ENCODE measurements at places on chromosomes 6 and 20.

DNA sequence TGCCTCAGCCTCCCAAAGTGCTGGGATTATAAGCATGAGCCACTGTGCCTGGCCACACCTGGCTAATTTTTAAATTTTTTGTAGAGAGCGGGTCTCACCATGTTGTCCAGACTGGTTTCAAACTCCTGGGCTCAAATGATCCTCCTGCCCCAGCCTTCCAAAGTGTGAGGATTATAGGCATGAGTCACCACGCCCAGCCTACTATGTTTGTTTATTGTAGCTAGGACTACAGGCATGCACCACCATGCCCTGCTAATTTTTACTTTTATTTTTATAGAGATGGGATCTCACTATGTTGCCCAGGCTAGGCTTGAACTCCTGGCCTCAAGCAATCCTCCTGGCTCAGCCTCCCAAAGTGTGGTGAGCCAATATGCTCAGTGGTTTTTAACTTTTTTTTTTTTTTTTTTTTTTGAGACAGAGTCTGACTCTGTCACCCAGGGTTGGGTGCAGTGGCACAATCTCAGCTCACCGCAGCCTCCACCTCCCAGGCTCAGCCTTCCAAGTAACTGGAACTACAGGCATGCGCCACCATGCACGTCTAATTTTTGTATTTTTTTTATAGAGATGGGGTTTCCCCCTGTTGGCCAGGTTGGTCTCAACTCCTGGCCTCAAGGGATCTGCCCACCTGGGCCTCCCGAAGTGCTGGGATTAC is 12.0 kb upstream of the DDX43 start:
- DNase-seq = no peak

- DNase-seq = peak; percentile 82
Measured at GRCh38 chr6:116370760-116371119, at the start of gene DSE. Gene DSE (plus strand): TSS chr6:116370947. CDS start chr6:116399251, 28,304 bp downstream.

GRCh38 chr20:8304124-8304816 is 172.2 kb downstream of the PLCB1 start:
- no peak for DNase-seq

DNA sequence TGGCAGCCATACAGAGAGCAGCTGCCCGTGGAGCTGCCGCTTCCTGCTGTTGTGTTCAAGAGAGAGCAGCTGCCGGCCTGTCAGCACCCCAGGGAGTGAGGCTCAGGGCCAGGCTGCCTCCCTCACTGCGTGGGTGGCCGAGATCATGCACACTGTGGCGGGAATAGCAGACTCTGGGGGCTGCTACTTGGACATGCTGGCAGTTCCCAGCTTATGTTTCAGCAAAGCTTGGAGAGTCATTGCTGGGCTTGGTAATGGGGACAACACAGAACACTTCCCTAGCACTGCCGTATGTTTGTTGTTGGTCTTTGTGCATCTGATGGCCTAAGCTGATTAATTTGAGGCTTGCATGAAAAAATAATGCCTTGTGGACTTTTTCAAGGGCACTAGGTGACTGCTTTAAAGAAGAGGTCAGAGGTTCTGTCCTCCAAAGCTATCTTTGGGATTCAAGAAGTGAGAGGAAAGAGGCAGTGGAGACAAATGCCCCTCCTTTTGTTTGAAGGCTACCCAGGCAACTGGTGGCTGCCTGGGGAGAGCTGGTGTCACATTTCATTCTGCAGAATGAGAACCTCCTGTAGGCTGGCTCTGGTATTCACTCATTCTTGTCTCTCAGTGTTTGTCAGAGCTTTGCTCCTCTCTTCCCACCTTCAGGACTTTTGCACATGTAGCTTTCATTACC is 18.8 kb downstream of the MRAP2 start:
- DNase-seq = peak; percentile 67

DNA sequence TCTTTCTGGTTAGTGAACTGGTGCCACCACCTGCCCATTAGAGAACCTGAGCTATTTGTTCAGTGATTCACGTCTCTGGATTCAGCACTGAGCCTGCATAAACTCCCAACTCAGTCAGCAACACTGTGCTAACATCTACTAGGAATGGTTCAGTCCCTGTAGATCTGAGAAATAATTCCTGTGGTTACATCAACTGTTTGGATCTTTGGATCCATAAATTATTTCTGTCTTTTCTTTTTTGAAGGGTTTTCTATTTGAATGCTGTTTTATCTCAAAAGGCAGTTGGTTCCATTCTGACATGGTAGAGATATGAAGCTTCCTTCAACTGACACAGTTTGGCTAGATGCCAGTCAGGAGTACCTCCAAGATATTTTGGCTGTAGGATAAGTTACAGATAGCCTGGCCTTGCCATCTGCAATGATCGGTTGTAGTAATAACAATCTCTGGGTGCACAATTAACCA is 125.9 kb downstream of the TRMT11 start:
- DNase-seq = no peak

DNA sequence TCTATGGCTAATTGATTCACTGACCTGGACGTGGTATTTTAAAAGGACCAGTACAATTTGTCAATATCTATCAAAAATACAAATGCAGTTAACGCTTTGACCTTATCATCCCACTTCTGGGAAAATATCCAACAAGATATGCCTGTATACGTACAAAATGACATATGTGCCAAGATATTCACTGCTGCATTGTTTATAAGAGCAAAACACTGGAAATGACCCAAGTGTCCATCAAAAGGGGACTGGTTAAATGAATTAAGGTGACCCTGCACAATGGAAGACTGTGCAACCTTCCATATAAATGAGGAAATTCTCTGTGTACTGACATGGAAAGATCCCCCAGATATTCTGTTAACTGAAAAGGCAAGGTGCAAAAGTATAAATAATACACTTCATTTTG is 13.9 kb downstream of the TRAM2 start:
- DNase-seq = no peak

DNA sequence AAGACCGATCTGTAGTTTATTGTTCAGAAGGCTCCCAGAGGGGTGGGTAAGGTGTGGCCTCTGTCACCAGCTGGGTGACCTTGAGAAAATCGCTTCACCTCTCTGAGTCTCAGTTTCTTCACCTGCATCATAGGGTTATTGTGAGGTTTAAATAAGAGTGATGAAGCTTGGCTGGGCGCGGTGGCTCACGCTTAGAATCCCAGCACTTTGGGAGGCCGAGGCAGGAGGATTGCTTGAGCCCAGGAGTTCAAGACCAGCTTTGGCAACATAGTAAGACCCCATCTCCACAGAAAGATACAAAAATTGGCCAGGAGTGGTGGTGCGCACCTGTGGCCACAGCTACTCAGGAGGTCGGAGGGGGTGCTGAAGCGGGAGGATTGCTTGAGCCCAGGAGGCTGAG is 36.0 kb downstream of the VSTM2L start:
- DNase-seq = no peak

DNA sequence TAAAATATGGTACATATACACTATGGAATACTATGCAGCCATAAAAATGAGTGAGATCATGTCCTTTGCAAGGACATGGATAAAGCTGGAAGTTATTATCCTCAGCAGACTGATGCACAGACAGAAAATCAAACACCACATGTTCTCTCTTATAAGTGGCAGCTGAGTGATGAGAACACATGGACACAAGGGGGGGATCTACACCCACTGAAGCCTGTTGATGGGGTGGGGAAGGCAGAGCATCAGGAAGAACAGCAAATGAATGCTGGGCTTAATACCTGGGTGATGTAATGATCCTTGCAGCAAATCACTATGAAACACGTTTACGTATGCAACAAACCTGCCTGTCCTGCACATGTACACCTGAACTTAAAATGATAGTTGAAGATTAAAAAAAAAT is 71.3 kb downstream of the MANEA start:
- no peak for DNase-seq

DNA sequence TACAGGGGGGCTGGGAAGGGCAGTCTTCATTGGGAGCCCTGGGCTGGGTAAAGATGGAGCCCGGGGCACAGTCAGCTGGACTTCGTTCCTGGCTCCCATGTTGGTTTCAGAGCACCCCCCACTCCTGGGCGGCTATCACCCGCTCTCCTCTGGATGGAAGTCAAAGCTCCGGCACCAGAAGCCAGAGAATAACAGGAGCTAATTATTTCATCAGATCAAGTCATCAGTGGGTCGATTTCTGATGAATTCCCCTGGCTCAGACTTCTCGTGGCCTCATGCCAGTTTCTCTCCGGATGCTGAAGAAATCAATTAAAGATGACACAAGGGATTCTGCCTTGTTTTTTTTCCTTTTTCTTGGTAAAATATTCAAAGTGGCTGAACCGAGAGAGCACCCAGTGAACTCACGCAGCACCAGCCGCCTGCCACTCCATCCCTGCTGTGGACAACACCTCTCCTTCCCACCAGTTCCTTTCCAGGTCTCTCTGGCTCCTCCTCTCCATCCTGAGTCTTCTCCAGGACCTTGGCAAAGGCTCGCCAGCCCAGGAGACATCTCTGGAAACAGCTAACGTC is 22.5 kb downstream of the SULF2 start:
- no peak for DNase-seq

- no peak for DNase-seq
Measured at GRCh38 chr20:46111028-46111835, 6.9 kb upstream of the CD40 start.

DNA sequence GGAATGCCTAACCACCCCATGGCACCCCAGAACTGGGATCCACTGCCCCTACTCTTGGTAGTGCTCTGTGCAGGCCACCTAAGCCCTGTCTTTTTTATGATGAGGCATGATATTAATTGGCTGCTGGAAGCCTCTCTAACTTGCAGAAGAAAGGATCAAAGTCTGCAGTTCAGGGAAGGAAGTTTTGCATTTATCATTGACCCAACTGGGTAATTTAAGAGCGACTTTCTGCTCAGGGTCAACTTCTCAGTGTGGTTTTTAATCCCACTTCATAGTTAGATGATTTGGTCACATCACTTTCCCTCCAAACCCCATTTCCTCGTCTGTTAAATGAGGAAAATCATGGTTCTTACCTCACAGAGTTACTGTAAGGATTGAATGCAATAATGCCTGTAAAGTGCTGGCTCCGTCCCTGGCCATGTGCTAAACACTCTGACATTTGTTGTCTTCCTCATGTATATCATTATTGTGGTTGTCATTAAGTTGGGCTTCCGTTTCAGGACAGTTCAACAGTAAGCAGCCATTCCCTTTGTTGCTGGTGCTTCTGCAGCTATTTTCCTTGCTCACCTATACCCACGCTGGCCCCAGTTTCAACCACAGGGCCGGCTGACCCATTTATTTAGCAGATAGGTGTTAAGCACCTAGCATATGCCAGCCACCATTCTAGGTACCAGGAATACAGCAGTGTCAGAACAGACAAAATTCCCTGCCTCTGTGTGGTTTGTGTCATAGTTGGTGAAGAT is 14.2 kb downstream of the E2F3 start:
- DNase-seq = no peak

- DNase-seq = no peak
Measured at GRCh38 chr6:72999995-73000394, 225.3 kb downstream of the KHDC1L start.

DNA sequence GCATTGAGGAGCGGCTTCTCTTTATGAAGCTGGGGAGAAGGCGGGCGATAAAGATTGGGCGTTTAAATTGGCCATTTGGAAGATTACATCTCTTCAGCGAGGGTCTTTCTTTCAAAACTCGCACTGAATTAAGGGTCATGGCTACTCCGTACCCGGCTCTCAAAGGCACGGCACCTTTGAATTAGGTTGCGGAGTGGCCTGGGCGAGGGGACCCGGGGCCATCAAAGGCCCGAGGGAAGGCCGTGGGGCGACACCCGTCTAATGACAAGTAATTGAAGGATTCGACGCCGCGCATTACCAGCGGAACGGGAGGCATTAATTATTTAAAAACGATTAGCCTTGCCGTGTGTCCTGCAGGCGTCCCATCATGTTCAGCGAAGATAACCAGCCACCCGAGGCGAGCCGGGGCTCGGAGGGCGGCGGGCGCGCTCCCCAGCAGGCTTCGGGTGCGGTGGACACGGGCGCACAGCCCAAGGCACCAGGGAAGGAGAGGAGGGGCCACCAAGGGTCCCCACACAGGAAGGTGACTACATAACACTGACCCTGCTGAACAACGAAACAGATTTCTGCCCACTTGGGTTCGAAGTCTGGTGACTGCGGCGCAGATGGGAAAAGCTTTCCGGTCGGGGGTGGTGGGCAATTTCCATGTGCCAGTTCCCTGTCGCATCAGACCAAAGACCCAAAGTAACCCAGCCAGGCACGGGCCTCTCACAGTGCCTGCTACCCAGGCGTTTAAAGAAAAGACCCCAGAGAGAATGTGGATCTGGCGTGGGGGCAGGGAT is 7.4 kb downstream of the FOXA2 start:
- no peak for DNase-seq

DNA sequence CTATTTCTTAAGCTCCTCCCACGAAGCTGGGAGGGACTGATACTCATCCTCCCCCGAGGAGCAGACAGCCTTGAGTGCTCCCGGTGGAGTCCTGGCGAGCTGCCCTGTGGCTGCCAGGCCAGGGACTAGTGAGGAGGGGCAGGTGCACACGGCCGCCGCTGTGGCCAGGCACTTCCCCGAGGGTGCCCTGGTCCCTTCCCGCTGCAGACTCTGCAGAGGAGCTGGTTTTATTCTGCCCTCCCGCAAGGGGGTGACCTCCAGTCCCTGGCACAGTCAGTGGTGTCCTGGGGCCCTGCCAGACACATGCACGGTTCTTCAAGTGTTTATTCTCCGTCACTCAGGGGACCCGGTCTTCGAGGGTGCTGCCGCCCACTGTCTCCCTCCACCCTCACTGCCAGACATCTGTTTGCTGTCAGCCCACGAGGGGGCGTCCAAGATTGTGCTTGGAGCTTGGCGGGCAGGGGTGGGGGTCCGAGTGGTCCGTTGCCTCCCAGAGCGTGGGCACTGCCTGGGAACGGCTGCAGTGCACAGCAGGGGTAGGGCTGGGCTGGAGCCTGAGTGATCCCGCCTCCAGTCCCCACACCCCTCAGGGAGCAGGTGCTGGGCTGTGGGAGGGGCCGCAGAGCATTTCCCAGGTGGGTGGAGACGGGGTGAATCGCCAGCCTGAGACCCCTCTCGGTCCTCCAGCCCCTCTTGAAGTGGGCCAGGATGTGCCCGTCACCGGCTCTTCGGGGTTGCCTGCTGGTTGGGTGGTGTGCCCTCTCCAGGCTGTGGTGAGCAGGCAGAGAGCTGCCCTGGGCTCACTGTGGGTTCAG is 3.1 kb upstream of the CABLES2 start:
- no peak for DNase-seq

Measured in right atrium auricular region (tissue), 2 donors.